Stimulated activated CD8-positive, alpha-beta memory T cell treated with anti-CD3 and anti-CD28 coated beads, Interleukin-4, amount 100 ng/mL, for 1 hour (primary cell): ENCODE measurements at places on chromosomes 7 and 10.

DNA sequence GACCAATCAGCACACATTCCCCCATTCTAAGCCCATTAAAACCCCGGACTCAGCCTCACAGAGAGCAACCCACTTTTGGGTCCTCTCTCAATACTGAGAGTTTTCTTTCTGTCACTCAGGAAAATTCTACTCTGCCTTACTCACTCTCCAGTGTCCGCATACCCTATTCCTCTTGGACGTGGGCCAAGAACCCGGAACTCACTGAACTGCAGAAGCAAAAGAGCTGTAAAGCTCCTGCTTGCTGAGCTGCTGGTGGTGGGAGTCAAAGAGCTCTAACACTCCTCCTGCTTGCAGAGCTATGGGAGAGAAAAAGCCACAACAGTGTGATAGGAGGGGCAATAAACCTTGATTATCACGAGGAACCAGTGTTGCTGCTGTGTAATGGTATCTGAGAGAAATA lies 386.9 kb downstream of the POM121L12 start:
- no peak for DNase-seq

DNA sequence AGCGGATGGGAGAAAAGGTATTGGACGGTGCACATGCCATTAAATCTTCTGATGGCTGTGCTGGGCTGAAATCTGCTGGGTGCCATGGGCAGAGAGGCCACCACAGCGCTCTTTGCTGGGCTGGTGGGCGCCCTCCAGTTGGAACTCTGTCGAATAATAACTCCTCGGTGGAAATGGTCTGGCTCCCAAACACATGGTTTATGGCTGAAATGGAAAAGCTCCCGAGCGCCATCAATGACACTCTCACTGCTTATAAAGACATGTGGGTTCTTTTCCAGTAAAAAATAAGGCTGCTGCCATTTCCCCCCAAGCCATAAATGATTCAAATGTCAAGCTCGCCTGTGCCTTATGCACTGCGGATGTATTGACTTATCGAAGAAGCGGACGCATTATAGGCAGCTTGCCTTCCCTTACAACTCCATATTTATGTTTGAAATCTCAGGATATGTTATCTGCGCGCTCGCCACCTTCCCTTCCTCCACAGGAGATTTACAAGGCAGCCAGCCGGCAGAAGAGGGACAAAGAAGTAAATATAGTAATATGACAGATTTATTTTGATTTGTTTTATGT lies 239.0 kb upstream of the MKI67 start:
- DNase-seq: no peak

GRCh38 chr7:24227068-24227467 lies 56.9 kb upstream of the NPY start:
- no peak for DNase-seq

DNA sequence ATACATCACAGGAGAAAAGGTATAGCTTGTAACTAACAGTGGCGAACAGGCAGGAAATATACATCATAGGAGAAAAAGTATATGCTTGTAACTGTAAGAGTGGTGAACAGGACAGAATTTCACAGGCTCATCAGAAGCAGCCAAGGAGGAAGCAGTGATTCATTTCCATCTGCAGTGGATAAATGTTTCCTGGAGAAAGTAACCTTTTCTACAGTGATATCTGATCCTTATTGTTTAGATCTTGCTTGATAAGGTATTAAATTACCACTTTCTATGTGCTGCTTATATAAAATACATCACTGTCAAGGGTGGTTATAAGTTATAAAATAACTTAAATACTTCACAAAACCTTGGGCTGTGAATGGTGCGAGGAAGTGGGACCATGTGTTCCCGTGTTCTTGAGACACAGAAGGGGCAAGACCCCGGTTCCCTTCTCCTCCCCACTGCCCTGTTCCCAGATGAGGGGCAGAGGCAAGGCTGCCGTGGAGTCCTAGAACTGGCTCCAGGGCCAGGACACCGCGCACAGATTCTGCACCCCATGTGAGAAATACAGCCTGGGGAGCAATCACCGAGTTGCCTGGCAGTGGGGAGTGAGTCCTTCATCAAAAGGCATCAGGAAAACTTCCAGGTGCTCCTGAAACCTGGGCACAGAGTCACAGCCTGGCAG lies 135.2 kb downstream of the DIP2C start:
- DNase-seq: no peak

GRCh38 chr10:14180911-14181566 lies 149.7 kb downstream of the FRMD4A start:
- no peak for DNase-seq

GRCh38 chr7:44854644-44855364 lies 6.9 kb upstream of the H2AZ2 start:
- DNase-seq: no peak

- no peak for DNase-seq
Observed at GRCh38 chr10:80197972-80198916, 7.1 kb downstream of the ANXA11 start.

- no peak for DNase-seq
Observed at GRCh38 chr7:87223666-87224065, 4.1 kb upstream of the TMEM243 start.
